ENCODE measurements at places on chromosomes 16 and 17.

DNA sequence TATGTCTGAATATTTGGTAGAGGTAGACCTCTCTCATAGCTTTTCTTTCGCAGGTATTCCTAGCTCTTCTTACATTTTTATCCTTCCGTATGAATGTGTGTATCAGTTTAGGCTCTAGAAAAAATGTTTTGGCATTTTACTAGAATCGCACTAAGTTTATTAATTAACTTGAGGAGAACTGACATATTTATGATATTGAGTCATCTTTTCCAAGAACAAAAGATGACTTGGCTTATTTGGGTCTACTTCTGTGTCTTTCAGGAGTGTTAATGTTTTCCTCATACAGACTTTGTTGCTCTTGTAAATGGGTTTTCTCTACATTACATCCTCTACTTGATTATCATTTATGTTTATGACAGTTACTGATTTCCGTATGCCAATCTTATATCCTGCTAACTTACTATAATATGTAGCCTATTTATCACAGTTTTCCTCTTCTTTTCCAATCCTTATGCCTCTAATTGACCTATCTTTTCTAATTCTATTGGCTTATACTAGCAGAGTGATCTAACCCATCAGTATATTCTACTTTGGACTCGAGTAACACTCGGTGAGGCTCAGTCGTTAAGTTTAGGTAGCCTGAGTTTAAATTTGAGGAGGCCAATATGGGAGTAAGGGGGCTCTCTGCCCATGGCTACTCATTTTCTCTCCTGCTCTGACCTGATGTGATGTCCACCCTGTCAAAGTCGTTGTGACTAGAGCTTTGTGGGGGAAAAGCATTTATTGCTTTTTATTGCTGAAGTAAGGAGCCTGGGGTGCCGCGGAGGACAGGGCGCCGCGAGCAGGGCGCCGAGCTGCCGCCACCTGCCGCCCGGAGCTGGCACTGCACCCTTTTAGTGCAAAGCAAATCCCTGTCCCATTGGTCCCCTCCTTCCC is 20.0 kb downstream of the ST6GALNAC1 start:
- DNase-seq: peak; percentile 85

GRCh38 chr16:2713985-2714774 is 5.8 kb downstream of the PRSS27 start:
- DNase-seq: no peak

DNA sequence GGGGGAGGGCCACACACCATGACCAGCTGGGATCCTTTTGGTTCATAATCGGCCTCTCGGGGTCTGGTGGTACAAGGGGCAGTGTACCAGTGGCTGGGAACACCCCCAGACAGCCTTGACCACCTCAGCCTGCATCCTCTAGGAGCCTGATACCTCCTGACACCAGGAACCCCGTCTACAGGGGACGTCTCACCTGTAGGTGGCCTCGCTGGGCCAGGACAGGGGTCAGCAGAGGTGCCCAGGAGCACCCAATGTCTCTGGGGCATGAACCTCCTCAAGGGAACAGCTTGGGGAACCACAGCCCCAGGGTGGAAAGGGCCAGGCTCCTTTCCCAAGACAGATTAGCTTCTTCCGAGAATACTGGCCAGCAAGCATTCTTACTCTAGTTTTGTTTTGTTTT is 2.5 kb upstream of the METRNL start:
- DNase-seq: no peak

GRCh38 chr16:68134644-68135043 is 49.5 kb downstream of the NFATC3 start:
- DNase-seq: no peak

GRCh38 chr16:49833085-49833484 is 22.8 kb downstream of the ZNF423 start:
- DNase-seq: no peak

DNA sequence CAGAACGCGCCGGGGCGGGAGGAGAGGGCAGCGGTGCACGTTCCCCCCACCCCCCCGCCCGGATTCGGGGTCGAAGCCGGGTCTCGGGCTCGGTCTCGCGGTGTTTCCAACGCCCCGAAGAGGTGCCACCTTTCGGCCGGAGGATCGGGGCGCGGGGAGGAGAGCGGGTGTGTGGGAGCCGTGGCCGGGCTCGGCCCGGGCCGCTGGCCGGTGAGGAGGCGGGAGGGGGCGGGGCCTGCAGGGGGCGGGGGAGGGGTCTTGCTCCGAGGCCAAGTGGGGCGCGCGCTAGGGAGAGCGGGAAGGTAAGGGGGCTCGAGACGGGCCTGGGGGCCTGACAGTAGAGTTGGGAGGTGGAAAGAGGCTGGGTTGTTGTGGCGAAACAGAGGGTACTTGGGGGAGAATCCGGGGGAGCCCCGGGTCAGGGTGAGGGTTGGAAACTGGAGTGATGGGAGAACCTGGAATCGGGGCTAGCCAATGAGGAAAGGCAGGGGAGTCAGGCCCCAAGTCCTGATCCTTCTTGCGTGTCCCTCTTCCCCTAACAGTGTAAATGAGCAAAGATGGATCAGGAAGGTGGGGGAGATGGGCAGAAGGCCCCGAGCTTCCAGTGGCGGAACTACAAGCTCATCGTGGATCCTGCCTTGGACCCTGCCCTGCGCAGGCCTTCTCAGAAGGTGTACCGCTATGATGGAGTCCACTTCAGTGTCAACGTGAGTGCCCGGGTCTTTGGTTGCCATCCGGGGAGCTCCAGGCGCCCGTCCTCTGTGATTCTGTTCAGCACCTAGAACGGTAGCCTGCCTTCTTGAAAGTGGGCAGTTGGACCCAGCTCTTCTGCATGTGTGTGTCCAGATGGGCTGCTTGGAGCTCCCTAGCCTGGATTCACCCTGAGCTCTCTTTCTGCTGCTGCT is 873 bp downstream of the SETD1A start:
- peak; percentile 68 for DNase-seq

- DNase-seq: no peak
Observed at GRCh38 chr17:20920095-20920814, 122.6 kb downstream of the USP22 start.

DNA sequence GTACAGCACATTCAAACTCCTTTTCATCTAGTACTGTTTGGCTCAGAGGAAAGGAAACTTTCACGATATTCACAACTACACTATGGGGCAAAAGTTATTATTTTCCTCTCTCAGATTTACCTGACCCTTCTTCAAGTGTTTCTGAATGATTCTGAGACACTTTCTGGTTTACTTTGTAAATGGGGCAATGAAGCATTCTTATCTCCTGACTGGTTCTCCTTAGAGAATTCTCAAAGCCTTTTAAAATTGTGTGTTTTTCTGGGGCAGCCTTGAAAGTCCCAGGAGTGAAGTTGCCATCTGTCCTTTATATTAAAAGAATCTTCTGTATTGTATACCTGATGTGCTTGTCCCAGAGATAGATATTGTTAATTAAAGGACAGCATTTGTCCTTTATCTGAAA is 264.9 kb downstream of the FTO start:
- DNase-seq: no peak

DNA sequence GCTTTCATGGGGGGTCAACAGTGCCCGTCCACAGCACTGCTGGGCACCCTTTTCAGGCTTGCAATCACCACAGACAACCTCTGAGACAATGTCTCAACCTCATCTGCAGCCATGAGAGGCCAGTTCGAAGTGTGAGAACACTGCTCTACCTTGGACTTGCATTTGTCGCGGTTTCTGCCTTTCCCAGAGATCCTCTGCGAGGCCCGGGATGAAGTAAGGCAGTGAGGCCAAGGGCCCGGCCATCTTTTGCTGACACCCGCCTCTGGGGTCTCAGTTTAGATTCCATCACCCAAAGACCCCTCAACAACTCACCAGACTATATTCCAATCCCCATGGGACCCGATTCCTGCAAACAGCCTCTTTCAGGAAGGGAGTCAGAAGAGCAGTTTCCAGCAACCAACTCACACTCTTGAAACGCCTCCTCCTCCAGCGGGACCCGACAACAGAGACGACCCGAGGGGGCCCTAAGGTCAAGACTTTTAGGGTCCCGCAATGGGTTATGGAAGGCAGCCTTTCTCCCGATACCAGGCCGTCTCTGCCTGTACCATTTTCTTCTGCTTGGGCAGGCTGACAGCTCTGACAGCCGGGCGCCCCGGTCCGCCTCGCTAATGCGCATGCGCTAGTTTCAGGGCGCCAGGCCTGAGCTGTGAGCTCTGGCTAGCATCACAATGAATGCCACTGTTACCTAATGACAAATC is 576.0 kb downstream of the KCNJ18 start:
- DNase-seq: no peak

GRCh38 chr16:945271-946047 is 25.3 kb downstream of the LMF1 start:
- DNase-seq: no peak

DNA sequence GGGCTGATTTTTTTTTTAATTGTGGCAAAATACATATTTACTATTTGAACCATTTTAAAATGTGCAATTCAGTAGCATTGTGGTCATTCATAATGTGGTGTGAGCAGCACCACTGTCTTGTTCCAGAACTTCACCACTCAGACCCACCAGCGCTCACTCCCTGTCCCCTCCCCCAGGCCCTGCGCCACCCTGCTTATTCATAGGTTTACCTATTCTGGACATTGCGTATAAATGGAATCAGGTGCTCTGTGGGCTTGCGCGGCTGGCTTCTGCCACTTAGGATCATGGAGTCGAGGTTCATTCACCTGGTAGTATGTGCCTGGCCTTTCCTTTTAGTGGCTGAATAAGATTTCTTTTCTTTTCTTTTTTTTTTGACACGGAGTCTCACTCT is 59.4 kb downstream of the NT5M start:
- no peak for DNase-seq

GRCh38 chr17:36001110-36001771 is at the start of gene CCL15:
CCL15 (minus strand) TSS chr17:36001553; CDS start chr17:36001492, 61 bp downstream.
- DNase-seq: peak; percentile 25

DNA sequence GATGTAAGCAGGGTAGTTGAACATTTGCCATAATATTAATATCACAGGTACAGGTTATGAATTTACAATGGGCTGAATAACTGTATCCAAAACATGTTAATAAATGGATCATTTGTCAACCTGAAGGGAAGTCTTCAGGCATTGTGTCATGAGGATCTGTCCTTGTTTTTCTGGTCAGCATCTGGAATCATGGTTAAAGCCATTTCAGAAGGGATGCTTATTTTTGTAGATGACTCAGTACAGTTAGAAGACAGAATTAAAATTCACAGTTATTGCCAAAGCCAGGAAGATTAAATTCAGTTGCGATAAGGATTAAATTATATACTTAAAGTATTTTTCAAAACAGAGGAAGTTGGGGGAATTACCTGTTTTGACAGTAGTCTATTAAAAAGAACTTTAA is 8.0 kb downstream of the PSMD11 start:
- no peak for DNase-seq

DNA sequence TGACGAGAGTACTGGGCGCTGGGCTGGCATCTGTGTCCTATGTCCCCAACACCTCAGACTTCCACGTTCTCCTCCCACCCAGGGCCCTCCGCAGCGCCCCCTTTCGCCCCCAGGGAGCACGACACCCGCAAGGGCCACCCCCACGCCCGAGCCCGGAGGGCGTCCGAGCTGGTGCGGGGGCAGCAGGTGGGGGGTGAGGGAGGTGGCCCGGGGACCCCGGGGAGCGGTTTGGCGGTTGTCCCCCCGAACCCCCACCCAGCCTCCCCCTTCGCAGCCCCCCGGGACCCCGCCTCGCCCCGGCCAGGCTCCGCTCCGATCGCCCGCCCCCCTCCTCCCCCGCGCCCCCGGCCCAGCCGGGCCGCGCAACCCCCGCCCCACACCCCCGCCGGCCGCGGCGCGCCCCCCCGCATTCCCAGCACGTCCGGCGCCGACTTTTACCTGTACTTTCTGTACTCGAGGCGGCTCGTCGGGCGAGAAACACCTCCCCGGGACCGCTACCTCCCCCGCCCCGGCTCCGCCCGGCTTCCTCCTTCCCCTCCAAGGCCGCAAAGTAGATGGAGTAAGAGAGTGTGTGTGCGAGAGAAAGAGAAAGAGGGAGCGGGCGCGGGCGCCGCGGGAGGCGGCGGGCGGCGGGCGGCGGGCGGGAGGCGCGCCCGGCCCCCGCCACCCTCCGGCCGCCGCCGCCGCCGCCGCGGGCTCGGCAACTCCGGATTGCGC is 901 bp downstream of the CDYL2 start:
- DNase-seq: peak; percentile 61

DNA sequence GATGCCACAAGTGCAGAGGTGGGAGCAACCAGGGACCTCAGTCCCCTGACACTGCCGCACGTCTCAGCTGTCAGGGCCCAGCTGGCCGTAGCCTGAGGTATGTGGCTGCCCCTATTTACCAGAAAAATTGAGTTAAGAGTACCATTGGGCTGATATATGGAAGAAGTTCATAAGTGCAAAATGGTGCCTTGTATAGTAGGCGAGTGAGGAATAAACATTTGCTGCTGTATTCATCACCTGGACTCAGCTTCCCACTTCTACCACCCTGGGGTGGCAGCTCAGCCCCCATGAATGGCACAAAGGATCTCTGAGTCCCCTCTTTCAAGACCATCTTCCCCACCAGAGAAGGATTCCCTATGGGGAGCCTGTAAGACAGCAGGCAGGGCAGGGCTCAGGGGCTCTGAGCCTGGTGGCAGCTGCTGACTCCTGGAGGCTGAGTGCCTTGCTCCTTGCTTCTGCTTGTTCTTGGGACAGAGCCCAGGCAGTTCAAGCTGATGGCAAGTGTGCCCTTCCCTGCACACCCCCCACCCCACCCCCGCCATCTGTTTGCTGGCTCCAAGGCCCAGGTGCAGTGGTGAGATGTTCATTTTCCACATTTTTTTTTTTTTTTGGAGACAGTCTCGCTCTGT is 29.0 kb downstream of the TRPV2 start:
- peak; percentile 75 for DNase-seq

DNA sequence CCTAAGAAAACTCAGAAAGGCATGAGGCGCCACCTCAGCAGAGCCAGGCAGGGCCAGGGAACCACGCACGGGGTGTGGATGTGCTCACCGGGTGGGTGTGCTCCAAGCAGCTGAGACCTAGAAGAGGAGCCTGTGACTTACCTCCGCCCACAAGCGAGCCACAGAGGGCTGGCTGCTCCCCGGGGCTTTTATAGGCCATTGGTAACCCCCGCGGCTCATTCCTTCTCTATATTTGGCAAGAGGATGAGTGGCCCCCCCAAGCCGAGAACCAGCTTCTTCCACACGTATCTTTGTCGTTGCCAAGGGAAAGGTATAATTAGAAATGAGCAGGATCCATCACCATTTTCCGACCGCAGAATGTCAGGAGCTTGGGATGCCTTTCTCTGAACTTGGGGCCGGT is at the start of gene MYH3:
Gene MYH3, minus strand, starts transcription at position 162 of the 400 bp plus-strand sequence. CDS start 2,245 bp downstream, outside the sequence.
- DNase-seq: no peak

GRCh38 chr16:3982216-3982615 is 101.7 kb upstream of the CREBBP start:
- DNase-seq: no peak

GRCh38 chr16:74724820-74725549 is 24.3 kb upstream of the MLKL start:
- DNase-seq: peak; percentile 45

GRCh38 chr16:51651061-51651466 is 500.0 kb upstream of the SALL1 start:
- DNase-seq: peak; percentile 36

Data from H9 (cell line).